Stimulated activated CD4-positive, alpha-beta T cell treated with anti-CD3 and anti-CD28 coated beads, TNF-alpha, amount 100 ng/mL, for 48 hours (primary cell): ENCODE measurements at places on chromosomes 13 and 19.
A peak's percentile ranks its signal among the peaks of the same experiment; 100 is the strongest.

DNA sequence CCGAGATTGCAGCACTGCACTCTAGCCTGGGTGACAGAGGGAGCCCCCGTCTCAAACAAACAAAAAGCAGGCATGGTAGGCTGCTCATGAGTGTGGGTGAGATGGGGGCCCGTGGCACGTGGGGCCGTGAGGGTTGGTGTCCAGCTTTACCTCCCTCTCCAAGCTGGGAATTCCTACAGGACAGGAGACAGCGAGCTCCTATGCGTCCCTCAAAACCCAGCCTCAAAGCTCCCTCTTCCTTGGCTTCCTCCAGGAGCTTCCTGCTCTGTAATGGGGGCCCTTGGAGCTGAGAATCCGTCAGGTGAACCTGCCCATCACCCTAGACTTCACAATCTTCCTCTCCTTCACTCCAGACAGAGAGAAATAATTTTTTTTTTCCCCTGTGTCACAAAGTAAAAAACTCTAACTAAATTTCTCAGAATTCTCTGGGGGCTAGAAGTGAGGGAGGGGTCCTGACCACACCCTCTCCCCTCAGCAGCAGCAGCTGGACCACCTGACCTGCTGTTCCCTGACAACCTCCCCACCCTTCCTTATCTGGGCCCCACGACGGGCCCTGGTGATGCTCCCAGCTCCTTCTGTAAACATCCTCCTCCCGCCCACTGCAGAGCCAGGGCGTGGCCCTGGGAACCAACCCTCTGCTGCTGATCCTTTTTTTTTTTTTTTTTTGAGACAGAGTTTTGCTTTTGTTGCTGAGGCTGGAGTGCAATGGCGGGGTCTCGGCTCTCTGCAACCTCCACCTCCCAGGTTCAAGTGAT is 22.1 kb upstream of the WDR18 start:
- no peak for DNase-seq

DNA sequence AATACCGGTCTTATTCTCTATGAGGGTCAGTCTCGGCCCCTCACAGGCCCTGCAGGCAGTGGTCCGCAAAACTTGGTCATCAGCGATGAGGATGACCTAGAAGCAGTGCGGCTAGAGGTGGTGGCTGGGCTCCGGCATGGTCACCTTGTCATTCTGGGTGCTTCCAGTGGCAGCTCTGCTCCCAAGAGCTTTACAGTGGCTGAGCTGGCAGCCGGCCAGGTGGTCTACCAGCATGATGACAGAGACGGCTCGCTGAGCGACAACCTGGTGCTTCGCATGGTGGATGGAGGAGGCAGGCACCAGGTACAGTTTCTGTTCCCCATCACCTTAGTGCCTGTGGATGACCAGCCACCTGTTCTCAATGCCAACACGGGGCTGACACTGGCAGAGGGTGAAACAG is 1.8 kb downstream of the FREM2 start:
- DNase-seq: no peak

GRCh38 chr13:25380082-25380481 is 8.3 kb downstream of the ATP8A2 start:
- DNase-seq: no peak

DNA sequence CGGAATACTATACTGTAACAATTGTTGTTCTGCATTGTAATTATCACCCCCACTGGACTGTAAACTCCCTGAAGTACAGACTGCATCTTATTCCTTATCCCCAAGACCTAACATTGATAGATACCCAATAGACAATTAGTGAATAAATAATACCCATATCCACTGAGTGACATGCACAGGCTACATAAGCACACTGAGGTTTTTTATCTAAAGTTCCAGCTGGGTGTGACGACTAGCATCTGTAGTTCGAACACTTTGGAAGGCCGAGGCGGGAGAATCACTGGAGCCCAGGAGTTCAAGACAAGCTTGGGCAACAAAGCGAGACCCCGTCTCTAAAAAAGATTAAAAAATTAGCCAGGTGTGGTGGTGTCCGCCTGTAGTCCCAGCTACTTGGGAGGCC is 2.5 kb downstream of the KPNA3 start:
- no peak for DNase-seq

DNA sequence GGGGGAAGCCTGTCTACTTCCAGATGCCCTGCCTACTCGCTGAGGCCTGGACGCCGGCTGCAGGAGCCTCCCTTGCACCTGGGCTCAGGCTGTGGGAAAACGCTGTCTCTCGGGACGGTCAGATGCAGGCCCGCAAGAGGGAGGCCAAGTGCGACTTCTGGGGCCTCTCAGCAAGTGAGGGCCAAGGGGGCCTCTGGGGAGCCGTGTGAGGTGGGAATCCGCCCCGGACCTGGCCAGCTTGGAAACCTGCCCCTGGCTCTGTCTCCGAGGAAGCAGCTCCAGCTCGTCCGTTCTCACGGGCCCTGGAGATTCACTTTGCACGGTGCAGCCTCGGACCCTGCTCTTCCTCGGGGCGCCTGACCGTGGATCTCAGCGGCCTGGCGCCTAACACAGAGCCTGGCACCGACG is 11.4 kb upstream of the CRTC1 start:
- no peak for DNase-seq

DNA sequence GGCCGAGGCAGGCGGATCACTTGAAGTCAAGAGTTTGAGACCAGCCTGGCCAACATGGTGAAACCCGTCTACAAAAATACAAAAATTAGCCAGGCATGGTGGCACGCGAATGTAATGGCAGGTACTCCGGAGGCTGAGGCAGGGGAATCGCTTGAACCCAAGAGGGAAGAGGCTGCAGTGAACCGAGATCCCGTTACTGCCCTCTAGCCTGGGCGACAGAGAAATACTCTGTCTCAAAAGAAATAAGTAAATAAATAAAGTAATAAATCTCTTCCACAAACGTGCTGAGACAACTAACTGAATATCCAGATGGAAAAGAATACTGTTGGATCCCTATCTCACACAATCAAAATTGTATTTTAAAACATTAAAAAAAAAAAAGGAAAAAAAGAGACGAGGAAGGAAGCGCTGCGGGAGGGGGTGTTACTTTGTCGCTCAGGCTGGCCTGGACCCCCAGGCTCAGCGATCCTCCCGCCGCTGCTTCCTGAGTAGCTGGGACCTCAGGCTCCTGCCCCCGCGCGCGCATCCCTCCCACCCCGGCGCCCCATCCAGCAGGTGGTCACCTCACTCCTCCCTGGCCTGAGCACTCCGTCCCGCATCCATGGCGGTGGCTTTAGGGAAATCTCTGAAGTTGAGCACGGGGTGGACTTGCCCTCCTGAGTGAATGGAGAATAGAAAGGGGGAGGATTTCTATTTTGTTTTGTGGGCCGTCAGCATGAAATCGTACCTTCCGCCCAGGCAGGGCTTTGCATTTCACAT is 628 bp upstream of the ZNF813 start:
- DNase-seq: no peak

DNA sequence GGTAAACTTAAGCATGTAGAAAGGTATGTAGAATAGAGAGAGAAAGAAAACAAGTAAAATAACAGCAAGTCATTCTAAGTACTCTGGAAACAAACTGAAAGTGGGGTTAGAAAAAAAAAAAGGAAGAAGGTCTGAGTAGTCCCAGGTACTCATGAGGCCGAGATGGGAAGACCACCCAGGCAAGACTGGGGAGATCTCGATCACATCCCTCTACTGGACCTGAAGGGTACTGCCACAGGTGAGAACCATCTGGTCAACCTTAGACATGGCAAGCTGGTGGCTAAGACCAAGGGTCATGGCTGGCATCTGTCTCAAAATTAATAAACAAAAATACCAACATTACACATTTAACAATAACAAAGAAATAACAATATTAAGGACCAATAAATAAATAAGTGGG is 36.3 kb upstream of the ZNF724 start:
- DNase-seq: no peak

- no peak for DNase-seq
Observed at GRCh38 chr13:21015284-21015683, 46.1 kb downstream of the LATS2 start.

DNA sequence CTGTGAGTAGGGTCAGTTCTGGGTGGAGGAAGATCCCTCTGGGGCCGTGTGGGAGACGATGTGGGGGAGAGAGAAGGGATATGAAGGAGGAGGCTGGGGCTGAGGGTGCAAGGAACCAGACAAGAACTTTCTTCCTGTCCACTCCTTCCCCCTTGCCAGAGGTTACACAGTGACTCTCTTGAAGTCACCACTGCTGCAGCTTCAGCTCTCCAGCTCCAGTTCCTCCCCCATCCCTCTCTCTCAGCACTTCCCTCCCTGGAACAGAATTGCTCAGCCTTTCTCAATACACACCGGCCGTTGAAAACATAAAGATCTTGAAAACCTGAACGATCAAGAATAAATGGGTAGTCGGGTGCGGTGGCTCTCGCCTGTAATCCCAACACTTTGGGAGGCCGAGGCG is 5.1 kb downstream of the ZSWIM9 start:
- no peak for DNase-seq

- DNase-seq: no peak
Observed at GRCh38 chr19:39339674-39340073, 2.5 kb upstream of the SAMD4B start.

- DNase-seq: no peak
Observed at GRCh38 chr19:38061294-38061693, 154.3 kb downstream of the SIPA1L3 start.

DNA sequence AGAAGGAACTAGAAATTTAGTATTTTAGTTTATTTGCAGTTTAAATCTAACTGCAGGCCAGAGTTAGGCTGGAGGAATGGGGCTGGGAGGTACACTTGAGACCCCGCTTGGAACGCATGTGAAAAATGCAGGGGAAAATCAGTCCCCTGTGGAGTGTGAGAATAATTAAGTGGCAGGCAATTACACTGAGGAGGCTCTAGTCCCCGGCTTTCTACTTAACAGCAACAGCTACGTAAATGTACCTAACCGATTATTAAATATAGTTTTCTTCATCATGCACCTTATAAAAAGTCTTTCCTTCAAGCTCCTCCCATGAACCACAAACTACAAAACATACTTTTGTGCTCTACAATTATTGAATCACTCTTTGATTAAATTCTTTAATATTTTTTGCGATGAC is 804 bp downstream of the ZNF708 start:
- DNase-seq: no peak

DNA sequence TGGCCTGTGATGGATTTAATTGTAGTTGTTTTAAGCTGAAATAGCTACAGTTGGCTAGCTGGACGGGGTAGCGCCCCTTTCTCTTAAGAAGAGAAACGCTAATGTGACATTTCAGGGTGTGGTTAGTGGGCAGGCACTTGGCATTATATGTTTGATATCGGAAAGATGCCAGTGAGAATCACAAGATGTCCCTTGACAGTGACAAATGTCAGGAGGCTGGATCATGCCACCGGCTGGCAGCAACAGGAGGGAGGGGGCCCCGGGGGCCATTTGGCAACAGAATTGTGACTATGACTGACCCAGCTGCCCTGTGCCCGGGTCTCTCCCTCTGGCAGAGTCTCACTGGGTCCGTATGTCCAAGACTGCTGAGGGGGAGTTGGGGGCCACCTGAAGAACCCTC is 4.7 kb downstream of the DCAF15 start:
- DNase-seq: no peak

DNA sequence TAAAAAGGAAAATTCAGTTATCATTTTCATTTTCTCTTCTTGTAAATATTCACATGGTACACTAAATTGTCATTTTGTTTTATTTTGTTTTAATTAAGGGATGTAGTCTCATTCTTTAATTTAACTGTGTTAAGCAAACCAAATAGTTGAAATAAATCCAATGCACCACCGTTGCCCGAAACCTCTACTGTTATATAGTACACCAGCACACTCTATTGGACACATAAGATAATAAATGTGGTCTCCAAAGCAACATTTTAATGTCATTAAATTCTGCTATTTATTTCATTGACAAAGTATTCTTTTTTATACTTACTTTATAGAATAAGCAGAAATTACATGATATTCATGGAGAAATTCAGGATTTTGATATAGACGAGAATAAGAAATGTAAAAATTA is 156.4 kb upstream of the FREM2 start:
- no peak for DNase-seq

DNA sequence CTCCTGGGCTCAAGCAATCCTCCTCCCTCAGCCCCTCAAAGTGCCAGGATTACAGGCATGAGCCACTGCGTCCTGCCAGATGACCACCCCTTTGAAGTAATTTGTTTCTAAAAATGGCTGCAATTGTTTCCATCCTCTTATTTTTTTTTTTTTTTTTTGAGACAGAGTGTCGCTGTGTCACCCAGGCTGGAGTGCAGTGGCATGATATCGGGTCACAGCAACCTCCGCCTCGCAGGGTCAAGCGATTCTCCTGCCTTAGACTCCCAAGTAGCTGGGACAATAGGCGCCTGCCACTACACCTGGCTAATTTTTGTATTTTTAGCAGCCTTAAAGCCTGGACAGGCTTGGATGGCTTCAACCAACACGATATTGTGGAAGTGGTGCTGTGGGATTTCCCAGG is 22.3 kb upstream of the DPP9 start:
- DNase-seq: no peak

GRCh38 chr19:10617409-10618121 is 7.8 kb upstream of the SLC44A2 start:
- no peak for DNase-seq

GRCh38 chr13:50129081-50129705 is 113.9 kb downstream of the KCNRG start:
- DNase-seq: no peak

GRCh38 chr13:51614350-51614786 is 30.1 kb downstream of the WDFY2 start:
- DNase-seq: peak; percentile 15

- no peak for DNase-seq
Observed at GRCh38 chr19:47012617-47013016, 7.0 kb upstream of the NPAS1 start.

DNA sequence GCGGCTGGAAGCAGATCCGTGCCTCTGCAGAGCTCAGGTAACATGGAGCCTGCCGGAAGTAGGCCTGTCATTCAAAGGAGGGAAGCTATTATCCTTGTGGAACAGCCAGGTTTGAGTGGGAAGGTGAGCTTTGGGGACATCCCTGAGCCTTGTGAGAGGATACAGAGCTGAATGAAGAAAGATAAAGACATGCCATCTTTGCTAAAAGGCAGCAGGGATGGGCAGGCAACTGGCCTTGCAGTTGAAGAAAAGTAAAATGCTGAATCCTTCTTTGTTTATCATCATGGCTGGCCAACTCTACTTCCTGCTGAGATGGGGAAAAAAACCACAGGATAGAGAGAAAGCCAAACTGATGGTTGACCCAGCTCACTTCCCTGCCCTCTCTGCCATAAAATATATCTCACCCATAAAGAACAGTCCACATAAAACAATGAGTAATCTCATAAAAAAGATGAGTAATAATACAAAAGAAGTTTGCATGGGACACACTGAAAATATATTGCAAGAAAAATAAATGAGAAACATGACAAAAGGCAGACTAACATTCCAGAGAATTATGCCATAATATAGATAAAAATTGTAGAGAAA is 226.3 kb downstream of the DLEU7 start:
- DNase-seq: no peak

- no peak for DNase-seq
Observed at GRCh38 chr13:112696869-112697465, 7.1 kb downstream of the ATP11A start.

DNA sequence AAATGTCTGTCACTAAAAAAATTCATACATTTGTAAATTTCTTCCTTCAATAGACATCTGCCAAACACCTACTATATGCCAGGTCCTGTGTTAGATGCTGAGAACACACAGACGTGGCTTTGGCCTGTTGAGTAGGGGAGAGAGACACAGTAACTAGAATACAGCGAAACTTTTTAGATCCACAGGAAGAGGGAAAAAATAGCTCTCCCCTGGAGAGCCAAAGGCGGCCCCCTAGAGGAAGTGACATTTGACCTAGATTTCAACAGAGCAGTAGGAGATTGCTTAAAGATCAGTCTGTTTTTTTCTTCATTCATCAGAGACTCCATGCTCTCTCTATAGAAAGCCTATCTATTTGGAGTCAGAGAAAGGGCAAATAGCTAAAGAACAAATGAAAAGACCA is 11.3 kb downstream of the LCP1 start:
- no peak for DNase-seq

- DNase-seq: no peak
Observed at GRCh38 chr13:78841358-78841963, 182.5 kb upstream of the OBI1 start.
